ENCODE measurements at places on chromosomes 13 and 19.

- no peak for DNase-seq
Observed at GRCh38 chr19:46409191-46409590, 4.2 kb downstream of the CCDC8 start.

GRCh38 chr13:100515410-100515800 is 73.2 kb downstream of the GGACT start:
- DNase-seq, result no peak

DNA sequence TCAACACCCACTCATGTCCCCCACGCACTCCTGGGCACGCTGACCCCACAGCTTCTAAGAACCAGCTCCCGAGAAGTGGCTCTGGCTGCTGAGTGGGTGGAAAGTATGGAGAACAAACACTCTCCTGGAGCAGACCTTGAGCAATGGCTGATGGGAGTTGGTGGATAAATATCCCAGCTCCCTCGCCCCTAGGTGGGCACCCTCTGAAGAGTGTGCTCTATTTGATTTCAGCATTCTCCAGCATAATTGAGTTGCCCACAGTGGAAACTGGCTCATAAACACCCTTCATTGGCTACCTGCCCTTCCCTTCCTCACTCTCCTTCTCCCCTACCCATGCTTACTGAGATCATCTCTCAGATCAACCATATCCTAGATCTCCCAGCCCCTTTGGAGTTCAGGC is 41.5 kb upstream of the ADGRE5 start:
- DNase-seq, result no peak

- no peak for DNase-seq
Observed at GRCh38 chr13:37295071-37295470, 189.6 kb upstream of the CSNK1A1L start.
